ENCODE measurements at places on chromosomes 4 and X. TPM values are rescaled to one million over a fixed set of nuclear protein-coding genes. Genes with fewer than 3 reads are reported as not detected.

DNA sequence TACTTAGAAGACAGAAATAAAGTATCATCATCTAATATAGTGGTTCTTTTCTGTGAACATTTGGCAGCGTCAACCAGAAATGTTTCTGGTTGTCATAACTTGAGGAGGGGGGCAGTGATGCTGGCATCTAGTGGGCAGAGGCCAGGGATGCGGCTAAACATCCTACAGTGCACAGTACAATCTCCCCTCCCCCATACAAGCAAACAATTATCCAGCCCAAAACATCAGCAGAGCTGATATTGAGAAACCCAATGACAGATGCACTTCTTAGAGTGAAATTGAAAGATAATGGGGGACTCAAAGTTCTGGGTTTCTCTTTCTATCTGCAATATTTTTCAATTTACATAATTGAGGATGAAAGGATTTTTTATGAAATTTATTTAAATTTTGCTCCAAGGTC lies 1.9 kb upstream of the EIF1AX start:
- DNase-seq: no peak

The PHOX2B gene
- not detected for total RNA-seq

DNA sequence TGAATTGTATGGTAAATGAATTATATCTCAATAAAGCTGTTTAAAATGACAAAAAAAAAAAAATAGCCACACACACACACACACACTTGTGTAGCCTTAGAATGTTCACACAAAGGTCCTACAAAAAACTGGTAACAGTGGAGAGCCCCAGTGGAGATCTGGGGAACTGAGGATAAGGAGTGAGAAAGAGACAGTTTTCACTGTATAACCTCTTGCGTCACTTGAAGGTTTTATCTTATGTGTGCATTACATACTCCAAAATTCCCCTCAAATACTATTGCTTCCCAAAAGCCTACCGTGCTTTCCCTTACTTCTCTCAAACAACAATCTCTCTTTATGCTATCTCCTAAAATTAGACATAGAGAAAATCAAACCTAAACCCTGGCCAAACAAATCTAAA lies 67.8 kb downstream of the SMC1A start:
- no peak for DNase-seq

DNA sequence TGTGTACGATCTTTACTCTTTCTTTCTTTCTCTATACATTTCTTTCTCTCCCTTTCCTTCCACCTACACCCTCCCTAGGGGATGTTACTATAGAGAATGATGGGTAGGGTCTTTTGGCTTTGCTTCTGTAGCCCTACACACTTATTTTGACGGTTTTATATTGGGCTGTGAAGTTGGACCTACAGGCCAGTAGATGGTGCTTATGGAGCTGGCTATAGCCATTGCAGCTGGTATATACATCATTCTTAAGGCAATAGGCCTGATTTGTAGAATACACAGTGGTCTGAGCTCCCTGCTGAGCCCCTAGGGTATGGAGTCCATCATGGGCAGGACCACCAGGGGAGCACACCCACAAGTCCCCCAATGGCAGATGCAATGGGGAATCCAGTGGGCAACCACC lies 1869.7 kb downstream of the STIM2 start:
- DNase-seq: no peak

DNA sequence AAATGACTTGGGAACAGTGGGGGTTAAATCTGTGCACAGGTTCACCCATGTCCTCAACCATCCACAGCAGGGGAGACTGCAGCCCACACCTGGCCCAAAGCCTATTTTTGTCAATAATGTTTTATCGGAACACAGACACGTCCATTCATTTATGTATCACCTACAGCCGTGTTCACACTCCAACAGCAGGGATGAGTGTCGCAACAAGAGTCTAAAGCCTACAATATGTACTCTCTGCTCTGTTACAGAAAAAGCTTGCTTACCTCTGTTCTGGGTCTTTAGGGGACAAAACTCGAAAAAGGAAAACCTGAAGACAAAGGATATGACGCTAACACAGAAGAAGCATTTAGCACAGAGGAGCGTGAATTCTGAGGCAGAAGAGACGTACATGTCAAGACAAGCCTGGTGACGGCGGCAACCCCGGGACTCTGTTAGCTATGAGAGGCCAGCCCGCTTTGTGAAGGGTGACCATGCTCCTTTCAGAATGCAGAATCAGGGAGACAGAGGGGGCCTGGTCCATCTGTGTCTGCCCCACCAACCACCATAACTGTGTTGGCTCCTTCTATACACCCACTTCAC lies 45.5 kb downstream of the AFAP1 start:
- no peak for DNase-seq

The ARHGAP6 gene
- not detected for total RNA-seq

All from HT-29 (cell line).